ENCODE measurements at places on chromosomes 4 and X.

- no peak for DNase-seq
Measured at GRCh38 chr4:94447754-94448411, 3.9 kb upstream of the PDLIM5 start.

GRCh38 chrX:51148848-51149247 lies 183.8 kb upstream of the NUDT10 start:
- DNase-seq = no peak

- DNase-seq = no peak
Measured at GRCh38 chrX:74453178-74453577, 31.9 kb downstream of the SLC16A2 start.

DNA sequence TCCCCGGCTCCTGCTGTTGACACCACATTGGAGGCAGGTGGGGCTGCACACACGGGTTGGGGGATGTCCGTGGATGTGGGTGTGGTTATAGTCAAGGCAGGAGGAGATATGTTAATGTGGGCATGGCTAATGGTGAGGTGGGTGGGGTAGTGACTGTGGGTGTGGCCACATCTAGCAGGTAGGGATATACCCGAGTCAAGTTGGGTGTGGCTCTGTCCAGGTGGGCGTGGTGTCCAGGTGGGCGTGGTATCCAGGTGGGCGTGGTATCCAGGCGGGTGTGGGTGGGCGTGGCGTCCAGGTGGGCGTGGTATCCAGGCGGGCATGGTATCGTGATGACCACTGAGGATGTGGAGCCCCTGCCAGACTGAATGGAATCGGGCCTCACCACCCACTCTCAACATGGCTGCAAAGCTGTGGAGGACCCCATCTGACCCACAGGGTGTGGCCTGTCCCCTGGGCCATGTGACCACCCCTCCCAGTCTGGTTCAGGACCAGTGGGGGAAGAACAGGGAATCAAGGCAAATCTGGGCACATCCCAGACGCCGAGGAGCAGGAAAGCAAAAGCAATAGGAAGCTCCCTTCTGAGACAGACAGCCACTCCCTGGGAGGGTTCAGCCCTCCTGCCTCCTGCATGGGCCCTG lies 21.0 kb downstream of the MAN2B2 start:
- no peak for DNase-seq

- no peak for DNase-seq
Measured at GRCh38 chrX:18879144-18879543, 104.8 kb downstream of the PHKA2 start.

DNA sequence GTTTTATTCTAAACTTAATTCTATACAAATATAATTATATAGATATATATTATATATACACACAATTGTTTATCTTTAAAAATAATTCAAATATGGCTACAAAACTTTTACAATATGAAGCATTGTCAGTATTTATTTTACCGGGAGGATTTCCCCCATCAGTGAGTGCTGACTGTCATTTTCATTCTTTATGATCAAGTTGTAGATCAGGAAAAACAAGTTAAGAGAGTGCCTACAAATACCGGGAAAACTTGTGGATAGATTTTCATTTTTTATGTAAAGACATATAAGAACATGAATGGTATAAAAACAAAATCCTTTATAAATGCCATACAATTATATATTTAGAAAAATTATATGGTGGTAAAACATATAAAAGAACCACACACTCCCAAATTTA lies 37.8 kb downstream of the CLCN3 start:
- no peak for DNase-seq

DNA sequence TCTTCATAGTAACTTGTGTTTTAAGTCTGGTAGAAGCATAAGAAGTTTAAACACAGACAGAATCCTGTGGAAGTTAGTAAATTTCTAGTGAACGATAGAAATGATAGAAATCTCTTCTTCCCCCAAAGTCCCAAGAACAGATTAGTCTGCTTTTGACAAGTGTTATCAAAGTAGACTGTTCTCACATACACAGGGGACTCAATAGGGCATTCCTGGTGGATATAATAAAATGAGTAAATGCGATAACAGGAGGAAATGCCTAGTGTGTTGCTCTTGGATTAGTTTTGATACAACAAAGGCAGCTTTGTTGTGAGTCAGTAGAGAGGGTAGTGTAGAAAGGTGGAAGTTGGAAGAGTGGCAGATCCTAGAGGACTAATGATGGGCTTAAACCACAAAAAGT lies 43.5 kb downstream of the CLCN3 start:
- peak; percentile 37 for DNase-seq

GRCh38 chrX:45232139-45232538 lies 31.5 kb upstream of the DIPK2B start:
- DNase-seq = no peak

DNA sequence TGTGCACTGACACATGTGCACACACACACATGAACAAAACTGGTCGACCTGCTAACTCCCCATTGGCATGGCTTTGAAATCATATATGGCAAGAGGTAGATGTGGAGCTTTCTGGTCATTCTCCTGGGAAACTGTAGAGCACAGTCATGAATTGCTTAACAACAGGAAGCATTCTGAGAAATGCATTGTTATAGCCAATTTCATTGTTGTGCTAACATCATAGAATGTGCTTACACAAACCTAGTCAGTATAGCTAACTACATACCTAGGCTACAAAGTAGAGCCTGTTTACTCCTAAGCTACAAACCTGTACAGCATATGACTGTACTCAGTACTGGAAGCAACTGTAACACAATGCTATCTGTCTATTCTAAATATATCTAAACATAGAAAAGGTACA lies 134.2 kb upstream of the SH3RF1 start:
- no peak for DNase-seq

GRCh38 chrX:87924619-87925018 lies 407.0 kb downstream of the KLHL4 start:
- DNase-seq = no peak

All from fibroblast of skin of right biceps (primary cell).